Fibroblast of the aortic adventitia (primary cell): ENCODE measurements at places on chromosomes 12 and 14. TPM values are rescaled to one million over a fixed set of nuclear protein-coding genes. Genes with fewer than 3 reads are reported as not detected.

PROX2 gene
- total RNA-seq: not detected in 2 replicates

RDH12 gene
- 0.82 TPM in 1 of 2 replicates, not detected in the other for total RNA-seq

SPIC gene
- total RNA-seq: not detected in 2 replicates

PRH2 gene
- total RNA-seq: not detected in 2 replicates

TAS2R19 gene
- 6.3 and 6.5 TPM in 2 replicates for total RNA-seq

KRT3 gene
- total RNA-seq: not detected in 2 replicates

RPS6KL1 gene
- 0.09 and 1.6 TPM in 2 replicates for total RNA-seq

IL26 gene
- not detected in 2 replicates for total RNA-seq

EXOC3L4 gene
- total RNA-seq: 0.41 TPM in 1 of 2 replicates, not detected in the other

CHPT1 gene
- total RNA-seq: 14.4 and 27.4 TPM in 2 replicates

BCL2L14 gene
- not detected in 2 replicates for total RNA-seq

ADCY4 gene
- 1.2 and 6.3 TPM in 2 replicates for total RNA-seq

FLRT2 gene
- total RNA-seq: 48.6 and 72.3 TPM in 2 replicates

BDKRB1 gene
- 6.9 TPM in 1 of 2 replicates, not detected in the other for total RNA-seq

OVCH1 gene
- total RNA-seq: 0.08 and 0.27 TPM in 2 replicates

ADAMTS20 gene
- not detected in 2 replicates for total RNA-seq

CDK2 gene
- 8.5 and 38.5 TPM in 2 replicates for total RNA-seq

PKP2 gene
- 0.45 and 16.1 TPM in 2 replicates for total RNA-seq

STXBP6 gene
- total RNA-seq: 0.27 and 2.7 TPM in 2 replicates
